ENCODE measurements at places on chromosomes 6 and 20. TPM values are rescaled to one million over a fixed set of nuclear protein-coding genes. Genes with fewer than 3 reads are reported as not detected.

The FRMD1 gene
- not detected for total RNA-seq

DNA sequence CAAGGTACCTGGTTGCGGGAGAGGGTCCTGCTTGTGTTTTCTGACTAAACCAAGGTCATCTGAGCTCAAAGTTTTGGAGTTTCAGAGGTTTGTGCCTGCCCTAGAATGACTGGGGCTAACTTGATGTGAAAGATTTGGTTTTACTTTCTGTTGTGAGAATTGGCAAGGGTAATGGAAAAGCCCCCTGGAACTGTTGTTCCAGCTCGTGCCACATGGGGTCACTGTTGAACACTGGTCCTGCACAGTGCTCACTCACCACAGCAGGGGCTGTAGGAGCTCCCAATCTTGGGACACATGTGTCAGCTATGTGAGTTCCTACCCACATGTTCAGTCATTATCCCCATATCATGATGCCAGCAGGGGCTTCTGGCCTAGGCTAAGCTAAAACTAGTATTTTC lies 6.5 kb downstream of the TGM6 start:
- peak; percentile 94 for DNase-seq

GRCh38 chr20:34604980-34605788 lies 46.7 kb downstream of the MAP1LC3A start:
- no peak for DNase-seq

DNA sequence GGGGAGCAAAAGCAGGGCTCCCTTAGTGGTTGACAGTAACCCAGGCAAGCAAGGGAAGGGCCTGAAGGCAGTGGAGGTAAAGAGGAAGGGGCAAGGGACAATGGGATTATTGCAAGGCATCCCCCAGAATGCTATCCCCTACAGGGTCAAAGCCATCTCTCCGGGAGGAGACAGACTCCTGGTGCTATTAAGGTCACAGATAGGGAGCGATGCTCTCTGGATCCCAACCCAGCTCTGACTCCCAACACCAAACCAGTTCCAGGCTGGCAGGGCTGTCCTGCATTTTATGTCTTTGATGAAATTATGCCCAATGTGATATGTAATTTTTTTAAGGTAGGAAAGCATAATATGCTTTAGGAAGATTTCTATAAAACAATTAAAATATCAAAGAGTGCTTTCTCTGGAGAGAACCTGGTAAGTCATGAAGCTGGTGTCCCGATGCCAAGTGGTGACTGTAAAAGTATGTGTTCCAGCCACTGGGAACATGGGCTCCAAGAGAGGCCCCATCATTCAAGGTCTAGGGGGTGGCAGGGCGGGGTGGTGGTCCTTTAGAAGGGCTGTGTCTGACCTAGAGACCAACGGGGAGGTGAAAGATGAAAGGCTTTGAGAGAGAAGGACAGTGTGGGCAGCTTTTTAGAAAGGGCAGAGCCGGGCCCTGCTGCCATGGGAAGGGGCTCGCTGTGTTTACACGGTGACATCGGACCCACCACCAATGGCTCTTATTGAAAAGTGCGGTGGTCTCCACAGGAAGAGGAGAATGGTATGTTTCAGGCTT lies 276.5 kb downstream of the CDC5L start:
- peak; percentile 43 for DNase-seq

DNA sequence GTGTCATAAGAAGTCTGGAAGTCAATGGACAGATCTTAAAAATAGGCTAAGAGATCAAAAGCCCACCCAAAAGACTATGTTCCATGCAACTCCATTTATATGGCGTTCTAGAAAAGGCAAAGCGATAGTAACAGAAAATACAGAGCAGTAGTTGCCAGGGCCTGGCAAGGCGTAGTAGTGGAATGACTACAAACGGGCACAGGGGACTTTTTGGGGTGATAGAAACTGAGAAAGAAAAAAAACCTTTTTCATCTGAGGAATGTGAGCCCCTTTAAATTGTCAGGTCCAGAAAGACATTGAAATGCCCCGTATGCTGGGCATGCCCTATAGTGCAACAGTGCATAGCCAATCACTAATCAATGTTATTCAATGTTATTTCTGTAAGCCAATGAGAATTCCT lies 47.2 kb upstream of the FAM50B start:
- no peak for DNase-seq

GRCh38 chr20:40582531-40582930 lies 106.5 kb downstream of the MAFB start:
- no peak for DNase-seq

DNA sequence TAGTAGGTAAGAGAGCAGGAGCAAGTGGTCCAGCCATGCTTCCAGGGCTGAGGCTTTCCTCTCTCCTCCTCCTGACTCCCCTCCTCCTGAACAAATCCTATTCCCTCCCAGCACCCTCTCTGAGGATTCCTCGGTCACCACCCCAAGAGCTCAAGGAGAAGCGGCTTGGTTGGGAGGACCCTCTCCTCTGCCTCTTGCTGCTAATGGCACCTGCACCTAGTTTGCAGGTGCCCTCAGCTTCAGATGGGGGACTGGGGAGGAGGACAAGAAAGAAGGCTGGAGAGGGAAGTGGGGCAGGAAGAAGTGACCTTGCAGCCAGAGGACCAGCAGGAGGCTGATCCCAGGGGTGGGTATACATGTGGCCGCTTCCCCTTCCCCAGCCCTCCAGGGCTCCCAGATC lies 17.5 kb downstream of the NCR2 start:
- no peak for DNase-seq

- no peak for DNase-seq
Observed at GRCh38 chr6:154579046-154579445, 68.6 kb upstream of the CNKSR3 start.

Data from endodermal cell (in vitro differentiated cells).